ENCODE measurements at places on chromosomes 7 and 10. TPM values are rescaled to one million over a fixed set of nuclear protein-coding genes. Genes with fewer than 3 reads are reported as not detected.

- DNase-seq: no peak
These were observed 171.2 kb downstream of the SGMS1 start for GRCh38 chr10:50452603-50453002.

DNA sequence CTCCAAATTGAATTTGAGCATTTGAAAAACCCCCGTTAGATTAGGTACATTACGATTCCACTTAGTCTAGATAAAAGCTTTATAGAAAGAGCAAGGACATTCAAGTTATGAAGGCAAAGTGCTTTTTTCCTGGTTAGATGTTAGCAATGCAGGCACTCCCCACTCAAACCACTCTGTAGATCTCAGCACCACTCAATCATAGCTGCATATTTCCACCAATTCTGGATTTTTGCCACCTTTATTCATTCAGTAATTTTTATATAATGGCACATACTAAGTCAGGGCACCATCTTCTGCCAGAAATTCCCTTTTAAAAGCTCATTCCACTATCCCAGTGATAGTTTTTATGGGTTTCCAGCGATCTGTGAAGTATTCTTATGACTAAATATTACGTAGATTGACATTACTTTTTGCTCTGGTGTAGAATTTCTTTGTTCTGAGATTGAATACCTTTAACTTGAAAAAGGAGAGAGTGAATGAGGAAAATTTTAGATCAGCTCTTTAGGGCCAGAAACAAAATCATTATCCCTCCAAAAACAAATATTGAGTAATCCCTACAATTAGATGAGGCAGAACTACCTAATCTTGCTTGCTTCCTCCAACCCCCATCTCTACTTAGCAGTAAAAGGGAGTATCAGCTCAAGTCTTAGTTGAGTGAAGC, 51.6 kb downstream of the RNLS start:
- DNase-seq: no peak

DNA sequence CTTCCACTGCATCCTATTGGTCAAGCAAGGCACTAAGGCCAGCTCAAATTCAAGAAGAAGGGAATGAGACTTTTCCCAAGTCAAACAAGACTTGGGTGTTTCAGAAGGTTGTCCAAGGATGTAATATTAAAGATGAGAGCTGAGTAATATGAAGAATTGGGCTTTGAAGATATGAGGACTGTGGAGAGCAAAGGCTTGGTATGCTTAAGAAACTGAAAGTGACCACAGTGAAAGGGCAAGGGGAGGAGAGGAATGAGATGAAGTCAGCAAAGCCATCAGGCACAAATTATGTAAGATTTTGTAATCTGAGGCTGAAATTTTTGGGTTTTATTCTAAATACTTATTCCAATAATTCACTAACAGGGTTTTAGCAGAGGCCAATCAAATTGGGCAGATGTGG, 38.6 kb upstream of the NPY start:
- DNase-seq: no peak

DNA sequence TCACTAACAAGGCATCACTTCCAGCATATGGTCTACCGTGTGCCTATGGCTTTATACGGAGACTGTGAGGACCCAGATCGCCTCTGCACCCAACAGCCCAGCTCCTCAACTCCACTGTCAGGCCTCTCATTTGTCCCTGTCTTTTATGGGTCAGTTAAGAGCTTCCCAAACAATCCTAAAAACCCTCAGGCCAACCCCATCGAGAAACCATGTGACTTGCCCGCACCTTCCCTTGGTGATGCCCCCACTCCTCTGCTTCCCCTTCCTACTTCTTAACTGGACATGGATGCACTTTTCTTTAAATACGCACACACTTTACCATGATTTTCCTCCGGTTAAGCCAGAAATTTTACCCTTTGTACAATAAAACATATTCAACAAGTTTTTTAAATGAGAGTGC, 46.8 kb downstream of the BAIAP2L1 start:
- no peak for DNase-seq

- no peak for DNase-seq
These were observed 47.7 kb downstream of the ZNF277 start for GRCh38 chr7:112254156-112254555.

DNA sequence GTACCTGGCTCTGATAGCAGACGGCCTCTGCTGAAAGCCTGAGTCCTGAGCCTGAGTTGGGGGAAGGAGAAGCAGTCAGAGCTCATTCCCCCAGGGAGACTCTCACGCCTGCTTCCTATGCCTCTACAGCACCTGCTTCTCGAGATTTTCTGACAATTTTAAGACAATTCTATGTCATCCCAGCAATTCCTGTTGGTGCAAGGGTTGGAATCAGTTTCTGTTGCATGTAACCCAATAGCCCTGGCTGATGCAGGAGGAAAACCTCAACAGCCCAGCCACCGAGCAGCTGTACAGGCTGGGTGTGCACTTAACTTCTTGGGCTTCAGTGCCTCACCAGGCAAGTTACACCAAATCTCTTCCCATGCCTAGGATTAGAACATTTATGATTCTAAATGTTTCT, 134.7 kb downstream of the GLI3 start:
- no peak for DNase-seq

DNA sequence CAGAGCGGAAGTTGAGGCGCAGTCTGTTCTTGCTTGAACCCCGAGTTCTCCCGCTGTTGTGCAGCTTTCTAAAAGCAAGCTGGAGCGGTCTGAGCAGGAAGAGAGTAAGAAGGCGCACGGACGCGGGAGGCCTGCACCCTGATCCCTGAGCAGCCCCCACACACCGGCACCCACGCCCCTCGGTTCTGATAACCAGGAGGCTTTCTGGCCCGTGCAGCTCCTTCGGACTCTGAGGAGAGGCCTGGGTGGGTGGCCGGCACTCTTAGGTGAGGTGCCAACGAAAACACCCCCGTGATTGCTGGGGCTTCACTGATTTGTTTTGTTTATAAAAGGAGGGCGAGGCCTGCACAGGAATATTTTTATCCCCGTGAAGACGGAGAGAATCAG, 28.9 kb downstream of the AMZ1 start:
- no peak for DNase-seq

- DNase-seq: no peak
These were observed 971 bp downstream of the AEBP1 start for GRCh38 chr7:44104860-44105771.

- no peak for DNase-seq
These were observed 8.4 kb upstream of the SEPTIN7 start for GRCh38 chr7:35792472-35792871.

GRCh38 chr7:138204285-138204981, 128.2 kb downstream of the AKR1D1 start:
- no peak for DNase-seq

- DNase-seq: no peak
These were observed 35.6 kb downstream of the MKX start for GRCh38 chr10:27710014-27710413.

GRCh38 chr10:112663234-112664125, 216.5 kb downstream of the VTI1A start:
- no peak for DNase-seq

GRCh38 chr7:29572558-29572957, 8.9 kb downstream of the PRR15 start:
- DNase-seq: no peak

GRCh38 chr10:97355571-97355975, 21.0 kb upstream of the FRAT2 start:
- no peak for DNase-seq

- DNase-seq: no peak
These were observed at the start of gene DDC for GRCh38 chr7:50564640-50565558. TSS of gene DDC (minus strand) at chr7:50565405. CDS start at chr7:50544085, 21,320 bp downstream.

- DNase-seq: peak; percentile 61
These were observed 4.7 kb downstream of the ZNF503 start for GRCh38 chr10:75396631-75397495.

GRCh38 chr10:63547628-63548360, 26.6 kb downstream of the REEP3 start:
- no peak for DNase-seq

GRCh38 chr7:44157116-44158080, 16.3 kb upstream of the MYL7 start:
- DNase-seq: peak; percentile 63

DNA sequence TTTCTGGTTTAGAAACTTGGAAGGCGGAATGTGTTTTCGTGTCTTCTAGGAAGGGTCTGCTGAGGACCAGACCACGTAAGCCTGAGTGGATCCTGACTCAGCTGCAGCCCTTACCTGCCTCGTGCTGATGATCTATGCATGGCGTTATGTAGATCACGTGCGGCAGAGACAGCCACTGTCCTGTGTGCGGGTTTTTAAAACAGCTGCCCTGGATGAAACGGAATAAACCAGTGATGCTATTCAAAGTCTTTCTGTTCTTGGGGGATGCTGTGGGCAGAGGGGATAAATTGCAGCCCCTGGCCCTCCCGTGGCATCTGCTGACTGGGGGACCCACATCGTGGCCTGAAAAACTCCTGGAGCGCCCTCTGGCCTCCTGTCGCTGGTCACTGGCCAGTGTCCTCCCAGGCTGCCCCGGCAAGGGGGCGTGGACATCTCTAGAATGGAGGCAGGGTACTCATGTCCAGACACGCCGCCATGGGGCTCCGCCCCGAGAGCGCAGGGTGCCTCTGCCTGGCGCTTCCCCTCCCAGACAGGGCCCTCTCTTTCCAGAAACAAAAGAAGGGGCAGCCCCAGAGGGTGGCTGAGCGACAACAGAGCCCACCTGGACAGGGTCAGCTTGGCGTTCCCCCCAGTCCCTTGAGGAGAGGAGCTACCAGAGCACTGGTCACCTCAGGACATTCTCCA, 13.2 kb downstream of the ALKBH4 start:
- DNase-seq: no peak

- DNase-seq: no peak
These were observed 238.8 kb downstream of the ARL4A start for GRCh38 chr7:12926206-12926605.

DNA sequence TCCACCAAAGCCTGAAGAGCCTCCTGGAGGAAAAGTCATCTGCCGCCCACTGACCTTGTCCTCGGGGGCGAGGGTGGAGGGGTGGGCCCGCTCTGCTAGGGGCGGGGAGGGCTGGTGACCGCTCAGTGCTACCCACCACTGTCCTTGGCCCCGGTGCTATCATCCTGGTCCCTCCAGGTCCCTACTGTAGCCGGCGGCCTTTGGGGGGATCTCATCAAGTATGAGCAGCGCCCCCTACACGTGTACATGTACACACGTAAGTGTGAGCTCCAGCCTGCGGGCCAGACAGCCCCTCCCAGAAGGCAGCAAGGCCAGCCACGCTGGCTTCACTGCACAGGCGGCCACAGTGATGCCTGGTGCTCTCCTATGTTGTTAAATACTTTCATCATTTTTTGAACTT, 19.6 kb downstream of the TTYH3 start:
- no peak for DNase-seq

GRCh38 chr7:19674266-19674960, 34.4 kb downstream of the POLR1F start:
- no peak for DNase-seq

GRCh38 chr10:381805-382204, 246.6 kb downstream of the ZMYND11 start:
- DNase-seq: no peak

GRCh38 chr7:25305831-25306230, 77.5 kb upstream of the NPVF start:
- no peak for DNase-seq

DNA sequence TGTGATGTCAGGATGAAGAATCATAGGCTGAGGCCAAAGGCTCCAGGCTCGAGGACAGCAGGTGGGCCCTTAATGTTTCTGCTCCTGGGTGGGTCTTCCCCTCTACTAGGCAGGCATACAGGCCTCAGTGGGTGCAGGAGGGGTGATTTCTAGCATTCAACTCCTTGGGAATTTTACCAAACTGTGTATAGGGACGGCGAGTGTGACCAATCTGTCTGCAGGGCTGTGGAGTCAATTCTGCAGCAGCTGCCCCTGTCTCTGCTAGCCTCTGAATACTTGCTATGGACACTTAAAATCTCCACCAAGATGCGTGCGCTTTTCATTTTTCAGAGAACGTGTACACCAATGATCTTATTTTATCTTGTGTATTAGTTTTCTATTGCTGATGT, 115.5 kb downstream of the WDR11 start:
- no peak for DNase-seq

DNA sequence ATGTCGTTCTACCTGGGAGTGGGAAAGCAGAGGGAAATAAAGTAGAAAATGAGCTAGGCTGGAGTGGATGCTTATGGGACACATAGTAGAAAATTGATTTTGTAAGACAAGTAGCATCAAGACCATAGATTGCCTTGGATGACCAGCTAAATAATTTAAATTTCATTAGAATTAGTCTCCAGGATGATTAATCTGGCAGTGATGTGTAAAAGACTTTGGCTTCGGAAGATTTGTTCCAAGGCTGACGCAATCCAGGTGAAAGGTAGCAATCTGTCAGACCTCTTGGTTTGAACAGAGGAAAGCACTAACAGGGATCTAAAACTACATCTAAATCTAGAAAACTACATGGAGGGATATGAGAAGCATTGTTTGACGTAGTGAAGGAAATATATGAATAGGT, 236.5 kb downstream of the ARL4A start:
- no peak for DNase-seq

DNA sequence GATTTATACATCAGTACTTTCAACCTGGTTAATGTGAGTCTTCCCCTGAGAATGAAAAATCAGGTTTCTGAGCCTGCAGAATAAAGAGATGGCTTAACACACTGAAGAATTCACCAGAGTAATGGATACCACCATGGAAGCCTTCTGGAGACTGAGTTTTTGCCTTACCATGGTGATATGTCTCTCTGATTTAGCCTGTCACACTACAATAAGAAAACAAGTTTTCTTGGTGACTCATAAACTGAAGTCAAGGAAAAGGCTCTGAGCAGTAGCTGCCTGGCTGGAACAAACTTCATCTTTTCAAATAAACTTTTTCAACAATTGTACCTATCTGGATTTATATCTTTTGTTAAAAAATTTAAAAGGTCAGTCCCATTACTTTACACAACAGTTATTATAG, 229.0 kb downstream of the PRPF18 start:
- DNase-seq: no peak

Gene FZD8
- 2.3 TPM for polyA plus RNA-seq

Gene FAM237B
- polyA plus RNA-seq: not detected

Gene NPM3
- 16.2 TPM for polyA plus RNA-seq

Gene UNCX
- polyA plus RNA-seq: not detected

Gene ALOX5
- 26.0 TPM for polyA plus RNA-seq

Gene DNAJC12
- 17.3 TPM for polyA plus RNA-seq

Gene ATP6V1F
- polyA plus RNA-seq: 94.8 TPM

Gene NDUFB2
- 198 TPM for polyA plus RNA-seq

Data from pancreas (tissue), 10 donors.